Effector CD8-positive, alpha-beta T cell (primary cell): ENCODE measurements at places on chromosomes 3 and 15.

DNA sequence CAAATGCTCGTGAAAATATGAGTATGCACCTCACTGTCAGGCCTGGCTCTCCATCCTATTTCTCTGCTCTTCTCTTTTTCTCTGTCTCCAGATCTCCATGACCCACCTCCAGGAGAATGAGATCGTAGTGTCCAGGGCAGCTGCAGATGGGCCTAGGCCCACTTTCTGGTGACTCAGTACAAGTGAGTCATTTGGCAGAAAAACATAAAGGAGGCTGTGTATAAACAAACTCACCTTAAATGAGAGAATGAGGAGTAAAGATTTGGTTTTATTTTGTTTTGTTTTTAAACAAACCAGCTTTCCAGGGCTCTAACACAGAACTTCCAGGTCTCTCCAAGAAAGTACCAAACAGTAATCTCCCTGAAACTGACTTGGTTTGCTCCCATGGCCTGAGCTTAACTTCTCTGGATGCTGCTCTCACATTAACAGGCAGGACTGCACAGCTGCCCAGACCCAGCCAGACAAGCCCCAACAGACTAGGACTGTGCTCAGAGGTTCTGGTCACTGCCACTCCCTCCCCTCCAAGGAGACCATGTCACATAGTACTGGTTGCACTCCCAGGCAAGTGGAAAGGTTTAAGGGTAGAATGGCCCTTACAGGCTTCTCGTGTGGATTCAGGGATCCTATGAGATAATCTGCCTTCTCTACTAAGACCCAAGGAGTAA lies 1.5 kb upstream of the HEG1 start:
- no peak for DNase-seq

- no peak for DNase-seq
Observed at GRCh38 chr3:36710606-36711005, 53.7 kb downstream of the DCLK3 start.

- DNase-seq = no peak
Observed at GRCh38 chr3:166897811-166898210, 482.3 kb downstream of the ZBBX start.

DNA sequence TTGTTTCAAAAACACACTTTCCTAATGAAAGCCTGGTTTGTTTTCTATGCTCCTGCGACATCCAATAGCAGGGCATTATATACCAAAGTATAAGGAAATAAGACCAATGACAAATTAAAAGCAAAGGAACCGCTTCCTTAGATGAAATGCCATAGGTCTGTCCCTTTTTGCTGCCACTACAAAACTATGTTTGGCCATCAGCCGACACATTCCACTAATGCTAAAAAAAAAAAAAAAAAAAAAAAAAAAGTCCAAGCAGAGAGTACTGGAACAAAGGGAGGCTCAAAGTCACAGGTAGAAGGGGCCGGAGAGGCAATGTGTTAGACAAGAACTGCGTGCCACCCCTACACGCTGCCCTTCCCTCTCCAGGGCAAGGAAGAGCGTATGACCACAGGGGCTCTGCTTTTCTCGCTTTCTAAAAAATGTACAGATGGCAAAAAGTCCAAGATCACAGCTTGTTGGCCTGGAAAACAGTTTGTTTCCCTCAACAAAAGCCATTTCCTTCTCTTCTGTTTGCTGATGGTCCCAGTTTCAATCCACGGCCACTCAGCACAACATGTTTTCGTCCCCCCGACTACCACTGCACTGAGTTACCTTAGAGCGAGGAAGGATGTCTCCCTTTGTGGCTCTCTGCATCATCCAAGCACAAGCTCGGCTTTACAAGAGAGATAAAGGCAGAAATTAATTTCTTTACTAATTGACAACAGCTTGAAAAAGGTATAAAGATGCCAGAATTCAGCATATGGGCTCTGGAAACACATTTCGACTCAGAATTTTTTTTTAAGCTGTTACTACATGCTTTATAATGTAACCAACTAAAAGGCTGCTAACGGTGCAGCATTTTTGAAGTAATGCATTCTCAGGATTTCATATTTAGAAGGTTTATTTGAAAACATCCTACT lies 70.8 kb downstream of the ABTB1 start:
- DNase-seq = no peak

DNA sequence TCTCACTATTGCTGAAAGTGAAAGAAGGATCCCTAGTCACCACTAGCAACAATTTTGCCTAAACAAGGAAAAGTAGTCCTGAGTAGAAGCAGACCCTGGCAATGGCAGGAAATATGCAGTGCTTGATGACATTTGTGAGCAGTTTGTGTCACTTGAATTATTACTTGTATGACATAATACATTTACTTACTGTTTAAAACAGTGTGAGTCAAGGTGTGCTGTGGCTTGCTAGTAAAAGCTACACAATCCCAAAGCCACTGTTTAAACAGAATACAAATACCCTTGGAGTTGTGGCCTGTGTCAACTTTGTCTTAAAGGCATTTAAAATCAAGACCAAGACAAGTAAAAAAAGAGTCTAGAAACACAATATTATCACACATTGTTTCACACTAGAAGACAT lies 775.4 kb downstream of the ROBO1 start:
- no peak for DNase-seq

DNA sequence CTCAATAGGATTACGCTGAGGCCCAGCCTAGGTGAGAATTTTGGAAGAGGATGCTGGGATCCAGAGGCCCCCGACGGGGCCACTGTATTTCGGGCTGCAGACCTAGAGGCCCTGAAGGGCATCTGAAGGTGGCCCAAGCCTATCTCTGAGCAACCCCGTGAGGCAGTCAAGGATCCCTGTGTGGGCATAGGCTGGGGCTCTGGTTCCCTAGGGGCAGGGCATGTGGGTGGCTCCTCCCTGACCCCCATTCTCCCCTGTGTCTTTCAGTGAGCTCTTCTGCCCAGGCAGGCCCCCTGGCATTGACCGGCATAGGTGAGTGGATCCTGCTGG lies 216.0 kb downstream of the SNRPN start:
- no peak for DNase-seq

GRCh38 chr3:115999613-116000012 lies 376.3 kb downstream of the GAP43 start:
- DNase-seq = no peak

GRCh38 chr15:101088271-101088670 lies 163.6 kb downstream of the CHSY1 start:
- DNase-seq = no peak

DNA sequence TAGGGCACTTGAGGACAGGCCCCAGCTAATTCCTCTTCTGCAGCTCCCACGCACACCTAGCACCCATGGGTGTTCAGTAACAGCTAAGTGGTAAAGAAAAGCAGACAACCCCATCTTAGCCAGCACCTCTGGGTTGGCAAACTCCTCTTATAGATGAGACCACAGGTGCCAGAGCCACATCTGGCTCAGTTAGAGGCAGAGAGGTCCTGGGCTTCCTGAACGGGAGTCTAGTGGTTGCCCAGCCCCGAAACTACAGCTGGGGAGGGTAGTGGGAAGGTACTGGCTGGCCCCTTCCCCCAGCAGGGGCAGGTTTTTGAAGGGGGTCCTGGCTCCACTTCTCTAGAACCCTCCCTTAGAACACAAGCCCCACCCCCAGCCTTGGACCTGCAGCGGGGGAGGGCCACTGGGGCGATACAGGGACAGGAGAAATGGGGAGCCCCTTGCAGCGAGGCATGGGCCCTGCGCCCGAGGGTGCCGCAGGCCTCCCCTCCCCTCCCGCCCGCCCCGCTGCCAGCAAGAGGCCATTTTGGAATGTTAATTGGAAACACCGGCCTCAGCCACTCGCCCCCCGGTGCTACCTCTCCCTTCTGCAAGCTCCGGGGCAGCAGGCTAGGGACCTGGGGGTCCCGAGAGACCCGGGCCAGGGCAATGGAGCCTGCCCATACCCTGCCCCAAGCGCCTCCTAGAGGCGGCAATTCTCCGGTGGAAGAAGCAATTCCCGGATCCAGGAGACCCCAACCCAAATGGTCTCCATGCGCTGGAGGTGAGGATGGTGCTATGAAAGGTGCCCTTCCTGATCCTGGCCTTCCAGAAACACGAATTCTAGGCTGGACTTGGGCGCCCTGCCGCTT lies 1.5 kb downstream of the DUSP7 start:
- DNase-seq = no peak

- DNase-seq = no peak
Observed at GRCh38 chr3:76083992-76084391, 298.6 kb upstream of the ZNF717 start.

GRCh38 chr15:99981191-99981647 lies 248.0 kb upstream of the LYSMD4 start:
- no peak for DNase-seq

DNA sequence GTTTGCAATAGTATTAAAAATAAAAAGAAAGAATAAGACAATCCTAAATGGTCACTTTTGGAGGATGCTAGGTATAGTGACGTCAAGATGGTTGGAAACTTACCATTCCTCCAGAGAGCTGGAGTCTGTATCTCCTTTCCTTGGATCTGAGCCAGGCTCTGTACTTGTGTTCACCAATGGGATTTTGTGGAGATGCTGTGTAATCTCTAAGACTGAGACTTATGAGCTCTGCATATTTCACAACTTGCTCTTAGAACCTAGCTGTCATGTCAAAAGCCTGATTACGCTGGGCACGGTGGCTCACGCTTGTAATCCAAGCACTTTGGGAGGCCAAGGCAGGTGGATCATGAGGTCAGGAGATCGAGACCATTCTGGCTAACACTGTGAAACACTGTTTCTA lies 126.8 kb upstream of the CLSTN2 start:
- no peak for DNase-seq

DNA sequence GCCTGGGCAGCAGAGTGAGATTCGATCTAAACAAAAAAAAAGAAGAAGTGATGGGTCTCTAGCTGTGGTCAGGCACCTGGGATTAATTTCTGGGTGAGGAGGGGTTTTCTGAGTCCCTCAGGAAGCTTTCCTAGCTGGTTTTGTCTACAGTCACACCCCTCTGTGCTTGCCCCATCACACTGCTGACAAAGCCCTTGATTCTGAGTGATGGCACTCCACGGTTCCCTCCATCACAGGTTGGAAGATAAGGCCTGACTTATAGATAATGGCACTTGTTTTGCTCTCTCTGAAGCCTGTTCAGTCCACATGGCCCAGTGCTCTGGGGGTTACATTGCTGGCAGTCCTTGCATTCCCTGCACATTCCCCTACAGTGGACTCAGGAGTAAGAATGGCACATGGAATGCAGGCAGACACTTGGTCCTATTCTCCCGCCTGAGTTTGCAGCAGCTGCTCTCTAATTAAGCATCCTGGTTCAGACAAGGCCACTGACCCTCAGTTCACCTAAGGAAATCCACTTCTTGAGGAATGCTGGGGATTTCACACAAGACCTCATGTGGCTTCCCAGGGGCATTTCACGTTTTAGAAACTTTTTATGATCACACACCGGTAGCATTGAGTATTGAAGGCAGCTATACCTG lies 81.0 kb upstream of the NMNAT3 start:
- no peak for DNase-seq

- no peak for DNase-seq
Observed at GRCh38 chr15:95032156-95032555, 800.8 kb downstream of the MCTP2 start.

GRCh38 chr3:116141724-116142123 lies 303.6 kb downstream of the LSAMP start:
- DNase-seq = no peak

DNA sequence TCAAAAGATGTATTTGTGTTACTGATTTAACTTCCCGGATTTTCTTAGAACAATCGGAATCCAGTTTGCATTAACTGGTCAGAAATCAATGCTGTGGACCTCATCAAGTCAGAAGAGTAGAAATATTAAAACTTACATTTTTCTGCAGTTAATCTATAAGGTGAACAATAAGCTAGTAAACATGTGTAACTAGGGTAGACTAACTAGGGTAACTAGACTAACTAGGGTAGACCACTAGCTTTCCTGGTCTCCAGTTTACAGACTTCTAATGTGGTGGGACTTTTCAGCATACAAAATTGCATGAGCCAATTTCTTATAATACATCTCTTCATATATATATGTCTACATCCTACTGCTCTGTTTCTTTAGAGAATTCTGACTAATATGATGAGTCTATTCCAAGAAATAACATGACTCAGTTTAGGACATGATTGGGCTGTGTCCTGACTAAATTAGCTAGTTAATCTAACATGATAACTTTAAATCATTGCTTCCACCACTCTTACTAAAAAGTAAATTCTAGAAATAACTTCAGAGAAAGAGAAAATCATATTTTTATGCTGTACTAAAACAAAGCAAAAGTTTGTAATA lies 5.3 kb downstream of the PLSCR2 start:
- DNase-seq = no peak

- DNase-seq = no peak
Observed at GRCh38 chr3:130299531-130299930, 45.9 kb upstream of the COL6A5 start.

GRCh38 chr3:187914231-187914630 lies 169.0 kb upstream of the BCL6 start:
- no peak for DNase-seq

DNA sequence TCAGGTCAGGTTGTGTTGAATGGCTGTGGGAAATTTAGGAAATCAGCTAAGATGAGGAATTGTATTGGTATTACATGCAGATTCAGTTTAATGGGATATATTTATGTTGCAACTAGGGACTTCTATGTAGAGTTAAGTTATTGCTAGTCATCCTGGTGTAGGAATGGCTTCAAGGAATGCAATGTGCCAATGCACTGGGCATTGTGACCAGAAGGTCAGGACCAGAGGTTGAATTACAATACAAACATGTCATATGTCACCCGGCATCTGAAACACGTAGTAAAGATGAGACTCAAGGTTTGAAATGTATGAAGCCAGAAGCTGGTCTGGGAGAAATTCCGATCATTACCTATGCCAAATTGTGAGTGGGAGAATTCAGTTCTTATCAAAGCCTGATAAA lies 11.7 kb upstream of the GAP43 start:
- no peak for DNase-seq

- no peak for DNase-seq
Observed at GRCh38 chr3:2517500-2518172, 419.0 kb downstream of the CNTN4 start.

GRCh38 chr15:99508311-99508645 lies 57.5 kb upstream of the MEF2A start:
- no peak for DNase-seq

DNA sequence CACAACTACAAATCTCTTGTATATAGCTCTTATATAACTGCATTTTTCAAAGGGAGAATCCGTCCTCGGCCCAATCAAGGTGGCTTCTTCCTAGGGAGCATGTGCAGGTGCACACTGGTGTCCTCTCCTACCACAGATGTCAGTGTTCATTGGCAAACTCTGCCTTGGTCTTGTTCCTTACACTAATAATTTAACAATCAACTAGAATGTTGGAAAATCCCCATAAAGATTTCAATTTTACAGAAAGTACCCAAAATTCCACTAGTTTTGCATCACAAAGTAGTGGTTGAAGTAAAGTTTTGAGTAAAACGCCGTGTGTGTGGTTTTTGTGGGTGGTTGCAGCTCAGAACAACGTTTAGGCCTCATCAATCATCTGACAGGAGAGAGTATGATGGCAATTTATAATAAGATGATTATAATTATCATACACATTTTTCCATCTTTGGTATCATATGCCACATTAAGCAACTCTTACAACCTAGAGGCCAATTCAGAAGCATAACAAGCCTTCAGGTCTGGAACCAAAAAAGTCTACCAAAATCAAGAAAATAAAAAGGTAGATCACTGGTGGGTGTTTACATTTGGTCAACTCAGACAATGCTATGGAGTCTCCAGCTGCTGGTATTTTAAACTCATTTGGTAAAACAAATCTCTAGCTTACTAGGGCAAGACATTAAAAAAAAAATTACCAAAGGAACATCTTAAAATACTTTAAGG lies 128.9 kb upstream of the BHLHE40 start:
- DNase-seq = no peak

- DNase-seq = no peak
Observed at GRCh38 chr3:14879211-14879874, 60.6 kb downstream of the FGD5 start.
